ENCODE measurements at places on chromosomes 12 and 14. TPM values are rescaled to one million over a fixed set of nuclear protein-coding genes. Genes with fewer than 3 reads are reported as not detected.

IRF9 gene
- total RNA-seq, result 82.9 TPM

WNT5B gene
- total RNA-seq, result 34.6 TPM

TAS2R46 gene
- 1.9 TPM for total RNA-seq

DNA sequence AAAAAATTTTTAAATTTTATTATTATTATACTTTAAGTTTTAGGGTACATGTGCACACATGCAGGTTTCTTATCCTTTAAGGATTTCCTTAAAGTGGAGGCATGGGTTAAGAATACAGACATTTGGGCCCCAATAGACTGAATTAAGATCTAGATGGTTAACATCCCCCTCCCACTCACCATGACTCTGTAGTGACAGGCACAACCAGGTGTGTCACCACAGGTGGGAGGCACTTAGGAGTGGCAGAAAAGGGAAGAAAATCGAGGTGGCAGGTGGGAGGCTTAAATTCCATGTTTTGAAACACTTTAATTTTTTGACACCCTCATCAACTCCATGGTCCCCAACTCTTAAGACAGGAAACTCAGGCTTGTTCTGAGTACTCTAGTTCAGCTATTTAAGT is 37.6 kb upstream of the GRIP1 start:
- H3K27ac ChIP-seq, result no peak overlapping the region
- H3K4me1 ChIP-seq, result no peaks in the 10 kb centered on the region
- no peaks in the 10 kb centered on the region for H3K27me3 ChIP-seq
- H3K36me3 ChIP-seq, result no peaks in the 10 kb centered on the region

DNA sequence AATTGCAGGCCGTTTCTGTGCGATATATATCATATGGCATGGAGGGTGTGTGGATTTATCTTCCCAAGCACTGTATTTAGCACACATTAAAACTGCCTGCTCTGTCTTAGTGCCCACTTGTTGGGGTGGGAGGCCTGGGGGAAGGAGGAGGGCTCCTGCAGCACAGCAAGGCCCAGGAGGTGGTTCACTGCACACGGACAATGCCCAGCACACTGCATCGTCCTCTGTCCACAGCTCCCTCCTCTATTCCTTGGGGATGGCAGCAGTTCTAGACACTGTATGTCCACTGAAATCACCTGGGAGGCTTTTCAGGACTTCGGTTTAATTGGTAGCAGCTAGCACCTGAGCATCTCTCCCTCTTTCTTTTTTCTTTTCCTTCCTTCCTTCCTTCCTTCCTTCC is 161.2 kb downstream of the KTN1 start:
- no peaks in the 10 kb centered on the region for H3K4me1 ChIP-seq
- H3K4me3 ChIP-seq, result no peak overlapping the region
- DNase-seq, result no peak
- no peaks in the 10 kb centered on the region for H3K27me3 ChIP-seq
- H3K27ac ChIP-seq, result no peak overlapping the region

PPP4R4 gene
- 0.32 TPM for total RNA-seq

PRB2 gene
- not detected for total RNA-seq

GRCh38 chr14:95023115-95023514 is 134.2 kb downstream of the DICER1 start:
- no peak overlapping the region for H3K27ac ChIP-seq
- H3K36me3 ChIP-seq, result no peaks in the 10 kb centered on the region
- H3K4me1 ChIP-seq, result no peaks in the 10 kb centered on the region

All from prostate gland (tissue), 2 donors.